ENCODE measurements at places on chromosomes 6 and 20.

DNA sequence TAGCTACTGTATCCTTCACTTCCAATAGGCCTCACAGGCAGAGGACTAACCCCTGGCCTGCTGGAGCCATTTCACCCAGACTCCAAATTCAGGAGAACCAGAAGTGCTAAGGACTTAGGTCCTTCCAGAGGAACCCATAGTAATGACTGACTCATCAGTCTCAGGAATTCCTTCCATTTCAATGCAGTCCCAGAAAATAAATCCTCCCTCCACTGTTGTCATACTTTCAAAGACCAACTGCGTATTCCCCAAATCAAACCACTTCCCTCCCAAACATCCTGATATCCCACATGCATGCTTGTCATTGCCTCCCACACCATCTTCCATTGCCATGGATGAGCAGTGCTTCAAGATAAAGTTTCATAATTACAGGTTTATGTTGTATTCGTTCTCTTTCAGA, 31.8 kb upstream of the NT5E start:
- no peak for DNase-seq

- DNase-seq, result peak; percentile 25
These were observed 644 bp downstream of the RBL1 start for GRCh38 chr20:37095108-37095598.

- DNase-seq, result no peak
These were observed 135.6 kb upstream of the UST start for GRCh38 chr6:148611213-148611612.

GRCh38 chr6:155235087-155235486, 28.7 kb upstream of the CLDN20 start:
- no peak for DNase-seq

GRCh38 chr20:44296011-44296410, 15.0 kb downstream of the FITM2 start:
- no peak for DNase-seq

DNA sequence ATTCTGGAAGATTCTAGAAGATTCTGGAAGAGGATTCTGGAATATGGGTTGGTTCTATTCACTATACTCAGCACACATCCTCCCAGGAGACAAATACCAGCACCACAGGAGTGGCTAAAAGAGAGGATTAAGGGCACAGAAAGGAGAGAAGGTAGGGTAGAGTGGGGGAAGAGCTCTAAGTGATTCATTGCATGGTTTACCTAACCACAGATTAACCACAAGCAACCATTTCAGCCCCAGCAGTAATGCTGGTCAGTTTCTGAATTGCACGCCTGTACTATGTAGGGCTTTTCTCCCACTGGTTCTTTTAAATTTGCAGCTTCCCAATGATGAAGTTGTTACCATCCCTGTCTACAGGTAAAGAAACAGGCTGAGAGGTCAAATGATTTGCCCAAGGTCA, 192.7 kb upstream of the PMEPA1 start:
- no peak for DNase-seq

DNA sequence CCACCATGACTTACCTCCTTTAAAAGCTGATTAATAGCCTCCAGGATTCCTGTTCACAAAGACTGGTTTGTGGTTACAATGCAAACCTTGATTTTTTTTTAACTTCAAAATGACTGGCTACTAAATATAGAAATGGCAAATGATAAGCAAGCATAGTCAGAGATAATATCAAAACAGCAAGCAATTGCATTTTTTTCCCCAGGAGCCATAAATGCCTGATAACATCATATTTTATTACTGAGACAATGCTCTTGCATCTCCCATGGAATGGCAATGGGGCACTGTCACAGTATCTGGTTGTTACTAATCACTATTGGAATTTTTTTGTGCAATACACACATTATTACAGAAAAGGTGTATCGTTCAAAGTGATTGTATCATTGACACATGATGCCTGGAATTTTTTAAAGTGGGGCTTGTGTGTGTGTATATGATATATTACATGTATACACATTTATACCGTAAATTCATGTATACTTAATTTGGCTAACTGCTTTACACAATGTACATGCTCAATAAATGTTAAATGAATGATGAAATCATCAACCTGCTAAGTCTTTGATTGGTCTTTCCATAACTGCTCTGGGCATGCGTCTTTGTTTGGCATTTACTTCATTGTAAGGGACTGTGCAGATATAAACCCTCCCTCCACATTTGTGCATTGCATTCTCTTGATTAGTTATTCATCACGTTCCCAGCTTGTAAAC, 980 bp upstream of the SALL4 start:
- DNase-seq, result no peak

DNA sequence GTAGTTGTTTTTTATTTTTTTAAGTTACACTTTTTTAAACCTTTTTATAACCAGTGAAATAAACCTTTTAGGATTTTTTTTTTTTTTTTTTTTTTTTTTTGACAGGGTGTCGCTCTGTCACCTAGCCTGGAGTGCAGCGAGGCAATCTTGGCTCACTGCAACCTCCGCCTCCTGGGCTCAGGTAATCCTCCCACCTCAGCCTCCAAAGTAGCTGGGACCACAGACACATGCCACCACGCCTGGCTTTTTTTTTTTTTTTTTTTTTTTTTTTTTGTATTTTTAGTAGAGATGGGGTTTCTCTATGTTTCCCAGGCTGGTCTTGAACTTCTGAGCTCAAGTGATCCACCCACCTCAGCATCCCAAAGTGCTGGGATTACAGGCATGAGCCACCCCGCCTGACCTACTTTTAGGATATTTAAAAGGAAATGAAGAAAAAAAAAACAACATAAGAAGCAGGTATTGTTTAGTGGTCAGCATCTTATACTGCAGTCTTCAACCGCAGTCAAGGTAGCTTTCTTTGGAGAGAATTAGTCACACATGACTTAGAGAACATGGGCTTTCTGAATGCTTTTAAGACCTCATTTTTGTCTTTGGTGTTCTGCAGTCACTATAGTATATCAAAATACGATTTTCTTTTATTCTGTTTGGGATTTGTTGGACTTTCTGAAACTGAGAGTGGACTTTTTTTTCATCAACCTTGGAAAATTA, 1.6 kb downstream of the POLR1H start:
- DNase-seq, result no peak

DNA sequence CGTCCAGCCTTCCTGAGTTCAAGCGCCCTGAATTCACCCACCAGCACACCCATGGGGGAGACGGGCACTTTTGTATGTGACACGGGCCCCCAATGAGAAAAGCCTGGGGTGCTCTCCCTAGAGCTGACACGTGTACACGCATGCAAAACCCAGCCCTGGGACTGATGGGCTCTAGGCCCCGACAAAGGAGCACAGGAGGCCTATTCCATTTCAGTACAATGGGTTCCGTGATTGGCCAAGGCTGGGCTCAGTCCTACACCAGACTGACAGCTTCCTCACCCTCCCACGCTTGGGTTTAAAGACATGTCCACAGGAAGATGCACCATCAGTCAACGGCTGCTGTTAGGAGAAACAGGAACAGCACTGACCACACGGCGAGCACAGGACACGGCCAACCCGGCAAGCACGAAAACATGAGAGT, 8.8 kb downstream of the ZBTB46 start:
- DNase-seq, result no peak

DNA sequence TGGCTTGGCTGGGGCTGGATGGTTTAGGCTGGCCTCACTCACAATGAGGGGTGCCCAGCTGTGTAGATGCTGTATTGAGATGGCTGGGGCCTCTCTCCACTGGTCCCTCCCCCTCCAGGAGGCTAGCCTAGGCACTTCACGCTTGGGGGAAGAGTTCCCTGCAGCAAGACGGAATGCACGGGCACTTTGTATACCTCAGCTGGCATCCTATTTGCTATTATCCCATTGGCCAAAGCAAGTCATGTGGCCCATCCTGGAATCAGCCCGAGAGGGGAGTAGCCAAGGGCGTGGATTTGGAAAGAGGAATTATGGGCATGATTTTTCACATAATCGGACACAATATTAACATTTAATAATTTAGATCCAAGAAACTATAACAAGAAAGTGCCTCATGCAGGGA, 64.3 kb downstream of the ISM1 start:
- no peak for DNase-seq

DNA sequence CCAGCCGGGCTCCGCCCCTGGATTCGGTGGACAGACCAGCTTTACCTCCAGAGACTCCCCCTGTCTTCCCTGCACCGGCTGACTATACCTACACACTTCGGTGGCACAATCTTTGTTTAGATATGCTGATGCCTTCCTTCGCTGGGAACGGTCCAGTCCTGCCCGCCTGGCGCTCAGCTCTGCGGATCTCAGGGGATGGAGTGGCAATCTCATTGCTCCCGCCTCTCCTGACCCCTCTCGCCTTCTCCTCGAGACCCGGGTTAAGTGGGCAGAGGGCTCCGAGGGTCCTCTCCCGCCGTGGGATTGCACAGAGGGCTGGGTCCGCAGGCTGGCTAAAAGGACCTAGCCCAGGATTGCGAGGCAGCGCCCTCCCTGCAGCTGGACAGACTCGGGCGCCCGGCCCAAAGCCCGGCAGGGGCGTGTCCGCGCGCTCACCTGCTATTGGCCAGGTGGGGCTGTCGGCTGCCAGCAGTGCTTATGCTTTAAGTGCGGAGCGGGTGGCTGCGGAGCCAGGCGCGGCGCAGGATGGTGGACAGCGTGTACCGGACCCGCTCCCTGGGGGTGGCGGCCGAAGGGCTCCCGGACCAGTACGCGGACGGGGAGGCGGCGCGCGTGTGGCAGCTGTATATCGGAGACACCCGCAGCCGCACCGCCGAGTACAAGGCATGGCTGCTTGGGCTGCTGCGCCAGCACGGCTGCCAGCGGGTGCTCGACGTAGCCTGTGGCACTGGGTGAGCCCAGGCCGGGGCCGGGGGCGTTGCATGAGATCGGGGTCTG, at the start of gene GNMT:
TSS of gene GNMT (plus strand) at position 512 of the 777 bp plus-strand sequence. CDS start at position 526, 14 bp downstream.
- DNase-seq, result peak; percentile 18

DNA sequence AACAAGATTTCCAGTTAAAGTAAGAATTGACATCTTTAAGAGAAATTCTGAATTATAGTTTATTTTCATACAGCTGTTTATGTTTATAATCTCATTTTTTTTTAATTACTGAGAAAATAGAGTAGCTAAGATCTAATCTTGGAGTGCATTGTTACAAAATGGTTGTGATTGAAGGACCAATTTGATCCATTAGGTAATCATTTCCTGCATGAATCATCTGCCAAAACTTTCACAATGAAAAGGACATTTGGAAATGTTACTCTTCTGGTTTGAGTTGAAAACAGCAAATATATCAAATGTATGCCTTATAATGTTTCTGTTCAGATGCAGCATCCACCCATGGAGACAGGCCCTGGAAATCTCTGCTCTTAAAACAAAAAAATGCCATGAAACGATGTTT, 19.0 kb downstream of the TUBB2A start:
- DNase-seq, result no peak

DNA sequence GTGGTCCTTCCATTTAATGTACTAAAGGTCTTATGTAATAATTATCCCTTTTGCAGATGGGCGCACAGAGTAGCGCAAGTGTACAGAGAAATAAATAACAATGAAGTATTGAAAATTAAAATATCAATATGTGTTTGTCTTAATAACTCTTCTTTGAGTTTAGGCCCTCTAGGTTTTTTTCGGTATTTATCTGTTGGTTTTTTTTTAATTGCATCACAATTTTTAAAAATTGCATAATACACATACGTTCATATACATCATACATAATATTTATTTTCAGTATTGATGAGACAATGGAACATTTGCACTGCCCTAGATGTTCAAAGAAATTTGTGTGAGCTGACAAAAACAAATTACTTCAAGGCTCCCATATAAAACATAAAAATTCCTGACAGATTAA, 15.1 kb downstream of the ADGRB3 start:
- DNase-seq, result no peak

GRCh38 chr20:24132246-24132645, 143.7 kb upstream of the GGTLC1 start:
- no peak for DNase-seq

DNA sequence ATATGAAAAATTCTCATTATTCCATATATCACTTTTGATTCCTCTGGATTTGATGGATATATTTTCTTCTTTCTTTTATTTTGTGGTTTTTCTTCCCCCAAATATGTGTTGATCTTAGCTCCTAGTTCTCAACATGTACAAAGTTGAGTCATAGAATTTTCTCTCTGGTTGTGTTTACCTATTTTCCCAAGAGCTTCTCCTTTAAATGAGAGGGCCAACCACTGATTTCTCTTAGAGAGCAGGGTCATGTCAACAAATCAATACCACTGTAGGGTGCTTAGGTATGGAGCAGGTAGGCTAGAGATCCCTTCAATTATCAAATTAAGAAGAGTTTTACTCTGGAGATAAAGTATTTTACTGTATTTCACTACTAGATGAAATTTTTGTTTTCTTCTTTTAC, 145.7 kb downstream of the BMP5 start:
- DNase-seq, result no peak

GRCh38 chr20:57421253-57422220, 30.3 kb downstream of the RBM38 start:
- no peak for DNase-seq

DNA sequence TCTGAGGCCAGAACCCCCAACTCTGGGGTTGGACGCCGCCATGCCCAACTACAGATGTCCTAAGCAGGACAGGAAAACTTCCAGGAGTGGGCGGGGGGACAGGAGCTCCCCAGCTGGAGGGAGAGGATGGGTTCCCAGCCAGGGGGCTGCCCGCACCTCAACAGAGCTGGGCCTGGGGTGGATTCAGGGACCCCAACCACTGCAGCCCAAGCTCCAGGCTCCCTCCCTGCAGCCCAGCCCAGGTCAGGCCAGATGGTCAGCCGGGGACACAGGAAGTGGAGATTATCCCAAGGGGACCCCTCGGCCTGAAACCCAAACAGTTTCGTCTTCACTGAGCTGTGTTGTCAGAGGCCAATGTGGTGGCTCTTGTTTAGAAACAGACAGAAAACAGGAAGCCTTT, 9.4 kb downstream of the LAMA5 start:
- no peak for DNase-seq

DNA sequence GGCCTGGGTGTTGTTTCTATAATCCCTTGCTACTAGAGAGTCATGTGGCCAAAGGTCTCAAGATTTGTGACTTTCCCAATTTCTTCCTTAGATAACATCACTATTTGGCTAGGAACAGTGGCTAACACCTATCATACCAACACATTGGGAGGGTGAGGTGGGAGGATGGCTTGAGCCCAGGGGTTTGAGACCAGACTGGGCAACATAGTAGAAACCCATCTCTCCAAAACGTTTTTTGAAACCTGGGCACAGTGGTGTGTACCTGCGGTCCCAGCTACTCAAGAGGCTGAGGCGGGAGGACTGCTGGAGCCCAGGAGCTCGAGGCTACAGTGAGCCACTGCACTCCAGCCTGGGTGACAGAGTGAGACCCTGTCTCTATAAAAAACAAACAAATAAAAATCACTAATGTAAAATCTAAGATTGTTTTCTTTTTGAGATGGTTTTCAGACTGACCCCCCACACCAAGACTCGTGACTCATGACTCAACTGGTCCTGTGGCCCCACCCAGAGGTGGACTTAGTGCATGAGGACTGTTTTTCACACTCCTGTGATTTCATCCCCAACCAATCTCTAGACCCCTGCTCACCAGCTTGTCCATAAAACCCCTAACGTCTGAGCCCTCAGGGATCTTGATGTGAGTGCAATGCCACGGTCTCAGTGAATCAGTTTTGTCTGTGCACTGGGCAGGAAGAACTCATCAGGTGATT, 48.3 kb upstream of the KIF16B start:
- no peak for DNase-seq

- DNase-seq, result peak; percentile 63
These were observed 96.1 kb upstream of the BHLHE23 start for GRCh38 chr20:63102721-63103375.

GRCh38 chr6:47307362-47308197, 2.1 kb downstream of the TNFRSF21 start:
- DNase-seq, result no peak
